ENCODE measurements at places on chromosomes 13 and 19.

DNA sequence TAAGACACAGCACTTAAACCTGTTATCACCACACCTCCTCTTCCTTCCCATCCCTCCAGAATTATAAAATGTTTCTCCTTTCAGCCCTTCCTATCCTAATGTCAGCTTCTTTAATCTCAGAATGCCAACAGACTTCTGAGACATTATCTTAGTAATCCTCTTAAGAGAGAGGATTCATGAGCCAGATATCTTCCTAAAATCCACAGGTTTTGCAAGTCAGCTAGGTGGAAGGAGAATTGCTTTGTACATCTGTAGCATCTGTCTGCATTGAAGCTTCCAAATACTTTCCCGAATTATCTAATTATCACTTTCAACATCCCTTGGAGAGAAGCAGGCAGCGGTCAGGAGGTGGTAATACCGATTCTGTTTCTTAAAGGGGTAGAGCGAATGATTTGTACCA, 179.1 kb downstream of the DCT start:
- DNase-seq, result no peak

GRCh38 chr19:11364296-11364904, 9.2 kb downstream of the PLPPR2 start:
- DNase-seq, result no peak

GRCh38 chr13:33218020-33218419, 67.5 kb downstream of the STARD13 start:
- no peak for DNase-seq

DNA sequence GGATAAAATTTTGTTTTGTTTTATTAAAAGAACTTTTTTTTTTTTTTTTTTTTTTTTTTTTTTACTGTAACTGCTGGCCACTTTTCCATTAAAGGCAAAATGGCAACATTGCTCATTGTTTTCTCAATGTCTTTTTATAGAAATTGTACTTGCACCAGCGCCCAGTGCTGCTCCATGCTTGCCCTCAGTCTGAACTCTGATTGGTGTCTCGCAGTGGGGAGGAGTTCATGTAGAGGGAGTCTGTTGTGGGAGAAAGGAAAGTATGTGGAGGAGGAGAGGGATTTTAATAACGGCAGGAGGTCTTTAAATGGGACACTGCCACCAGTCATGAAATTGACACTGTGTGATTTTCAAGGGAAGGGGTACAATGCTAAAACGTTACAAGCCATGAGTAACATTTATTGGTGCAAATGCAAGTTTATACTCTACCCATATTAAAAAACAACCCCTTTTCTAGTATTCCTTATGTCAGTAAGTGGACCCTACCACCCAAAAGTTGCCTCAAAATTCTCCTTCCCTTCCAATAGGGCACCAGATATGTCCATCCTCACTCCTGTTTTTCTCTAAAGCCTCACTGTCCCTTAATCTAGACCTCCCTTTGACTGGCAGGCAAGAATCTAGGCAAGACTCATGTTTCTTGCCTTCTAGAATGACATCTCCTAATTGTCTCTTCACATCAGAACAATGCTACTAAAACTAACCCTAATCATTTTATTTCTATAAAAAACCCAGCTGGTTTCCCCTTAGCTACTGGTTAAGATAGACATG, 3.2 kb downstream of the RASL11A start:
- no peak for DNase-seq

- no peak for DNase-seq
These were observed 146.2 kb downstream of the SHISA2 start for GRCh38 chr13:25905611-25906010.

DNA sequence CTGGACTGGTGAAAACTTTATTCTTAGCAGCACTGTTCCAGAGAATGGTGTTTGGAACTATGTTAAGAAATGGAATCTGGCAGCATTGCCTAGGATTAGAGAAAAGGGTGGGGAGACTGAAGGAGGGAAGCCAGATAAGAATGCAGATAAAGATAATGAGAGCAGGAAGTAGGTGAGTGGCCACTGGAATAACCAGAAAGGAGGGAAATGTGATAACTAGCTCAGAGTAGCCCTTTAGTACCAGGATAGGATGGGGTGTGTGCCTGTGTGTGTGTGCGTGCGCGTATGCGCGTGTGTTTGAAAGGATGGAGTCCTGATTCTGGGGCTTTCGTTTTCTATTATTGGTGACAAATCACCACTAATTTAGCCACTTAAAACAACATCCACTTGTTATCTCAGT, 33.4 kb upstream of the FRY start:
- DNase-seq, result no peak

DNA sequence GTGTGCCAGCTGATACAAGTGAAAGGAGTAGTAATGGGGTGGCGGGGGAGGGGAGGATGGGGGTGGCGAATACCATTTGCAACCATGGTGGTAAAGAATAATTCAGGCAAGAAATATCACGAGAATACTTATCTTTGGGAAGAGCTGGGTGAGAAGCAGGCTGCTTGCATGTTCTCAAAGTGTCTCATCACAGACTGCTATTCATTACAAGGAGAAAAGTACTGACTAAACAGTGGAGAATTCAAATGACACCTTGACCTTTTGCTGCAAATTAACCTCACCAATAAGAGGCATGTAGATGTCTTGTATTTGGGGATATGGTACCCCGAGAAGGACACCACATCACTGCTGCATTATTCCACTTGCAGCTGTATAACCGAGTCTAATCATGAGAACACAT, 585.7 kb upstream of the GPC6 start:
- no peak for DNase-seq

Measured in NCI-H2171 treated with DMSO at 0.1 percent for 48 hours (cell line).